ENCODE measurements at places on chromosomes 16 and 17. TPM values are rescaled to one million over a fixed set of nuclear protein-coding genes. Genes with fewer than 3 reads are reported as not detected.

- DNase-seq: no peak
Observed at GRCh38 chr17:30375661-30376060, 3.1 kb upstream of the CPD start.

DNA sequence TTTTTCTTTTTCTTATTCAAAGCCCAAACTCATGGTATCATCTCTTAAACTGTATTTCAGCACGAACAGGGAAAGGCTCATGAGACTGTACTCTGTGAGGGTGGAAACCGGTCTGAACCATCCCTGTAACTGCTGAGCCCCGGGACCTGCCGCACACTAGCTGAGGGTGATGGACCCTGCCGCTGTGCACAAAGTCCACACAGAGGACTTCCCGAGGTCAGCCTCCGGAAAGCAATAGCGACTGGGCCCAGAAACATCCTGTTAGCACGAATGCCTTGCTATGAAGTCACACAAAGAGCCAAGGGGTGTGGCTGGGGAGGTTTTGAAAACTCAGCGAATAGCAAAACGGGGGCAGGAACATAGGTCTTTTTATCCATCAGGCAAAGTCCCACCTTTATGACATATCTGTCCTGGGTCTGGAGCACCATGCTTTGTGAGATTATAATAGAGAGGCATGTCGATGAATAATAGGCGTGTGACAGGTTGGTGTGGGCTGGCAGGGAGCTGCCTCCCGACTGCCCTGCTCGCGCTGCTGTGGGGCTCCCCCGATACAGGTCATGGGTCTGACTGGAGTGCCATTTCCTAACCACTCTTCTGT is 33.4 kb downstream of the CDK5R1 start:
- DNase-seq: peak; percentile 82

DNA sequence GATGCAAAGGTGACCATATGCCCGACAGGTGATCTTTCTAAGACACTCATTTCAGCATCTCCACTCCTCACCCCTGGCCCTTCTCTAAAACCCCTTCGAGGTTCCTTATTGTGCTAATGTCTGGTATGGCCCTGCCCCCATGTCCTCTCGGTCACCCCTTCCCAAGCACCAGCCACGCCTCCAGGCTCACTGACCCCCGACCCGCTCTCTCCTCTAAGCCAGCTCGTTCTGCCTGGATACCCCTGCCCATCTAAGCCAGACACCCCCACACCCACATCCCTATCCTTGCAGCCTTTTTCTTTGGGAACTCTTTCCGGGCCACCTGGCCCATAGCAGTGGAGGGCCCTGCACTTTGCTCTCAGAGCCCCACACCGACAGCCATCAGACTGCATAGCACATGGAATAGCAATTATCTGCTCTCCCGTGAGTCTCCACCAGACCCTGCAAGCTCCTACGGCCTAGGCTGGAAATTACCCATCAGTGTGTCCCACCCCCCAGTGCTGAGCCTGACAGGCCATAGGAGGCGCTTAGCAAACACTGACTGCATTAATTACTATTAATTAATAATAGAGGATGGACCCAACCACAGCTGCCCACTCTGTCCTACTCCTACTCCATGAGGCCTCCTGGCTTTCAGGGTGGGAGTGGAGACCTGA is 176.7 kb downstream of the TMEM132E start:
- no peak for DNase-seq

Gene FNDC8
- not detected for total RNA-seq

DNA sequence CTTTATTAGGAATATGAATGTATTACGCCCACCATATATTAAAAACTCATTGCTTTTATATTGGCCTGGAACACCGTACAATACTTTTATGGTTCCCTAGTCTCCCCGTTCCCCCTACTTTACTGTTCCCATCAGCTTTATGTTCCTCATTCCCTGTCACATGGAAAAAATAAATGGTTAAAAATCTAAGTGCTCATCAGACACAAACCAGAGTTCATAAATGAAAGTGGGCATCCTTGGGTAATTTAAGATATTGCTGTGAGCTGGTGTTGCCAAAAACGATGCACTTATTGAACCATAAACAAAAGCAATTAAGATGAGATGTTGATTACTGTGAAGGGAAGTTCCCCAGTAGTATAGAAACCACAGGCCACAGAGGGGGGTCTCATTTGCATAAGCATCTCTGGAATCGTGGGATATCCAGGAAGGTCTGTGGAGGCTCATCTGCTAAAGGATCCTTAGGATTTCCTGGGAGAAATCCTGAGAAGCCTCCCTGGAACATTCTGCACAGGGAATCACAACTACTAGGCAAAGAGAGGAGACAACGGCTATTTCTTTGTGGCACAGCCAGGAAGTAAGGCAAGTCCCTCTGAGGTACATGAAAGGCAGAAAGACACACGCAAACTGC is 591.4 kb upstream of the CDH11 start:
- no peak for DNase-seq

- no peak for DNase-seq
Observed at GRCh38 chr17:50093246-50093645, 1.9 kb upstream of the PDK2 start.

- DNase-seq: no peak
Observed at GRCh38 chr17:76241204-76241538, 878 bp upstream of the RNF157 start.

Gene CCDC154
- total RNA-seq: 0.88 TPM

All from natural killer cell (primary cell).